ENCODE measurements at places on chromosomes 4 and X. TPM values are rescaled to one million over a fixed set of nuclear protein-coding genes. Genes with fewer than 3 reads are reported as not detected.

DNA sequence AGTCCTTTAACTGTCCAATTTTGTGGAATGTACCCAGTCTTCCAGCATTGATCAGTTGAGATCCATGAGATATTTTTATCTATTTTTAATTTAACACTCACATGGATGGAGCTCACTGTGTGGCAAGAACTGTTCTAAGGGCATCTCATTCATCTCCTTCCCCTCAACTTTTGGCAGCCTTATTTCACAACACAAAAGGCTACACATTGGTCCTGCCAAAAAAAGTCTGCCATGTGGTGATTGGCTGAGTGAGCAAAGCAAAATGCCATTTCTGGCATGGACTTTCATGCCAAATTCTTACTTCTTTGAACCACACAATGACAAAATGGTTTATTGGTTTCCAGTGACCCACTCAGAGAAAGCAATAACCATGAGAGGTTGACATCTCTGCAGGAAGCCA lies 171.6 kb upstream of the MAP3K15 start:
- DNase-seq = no peak

DNA sequence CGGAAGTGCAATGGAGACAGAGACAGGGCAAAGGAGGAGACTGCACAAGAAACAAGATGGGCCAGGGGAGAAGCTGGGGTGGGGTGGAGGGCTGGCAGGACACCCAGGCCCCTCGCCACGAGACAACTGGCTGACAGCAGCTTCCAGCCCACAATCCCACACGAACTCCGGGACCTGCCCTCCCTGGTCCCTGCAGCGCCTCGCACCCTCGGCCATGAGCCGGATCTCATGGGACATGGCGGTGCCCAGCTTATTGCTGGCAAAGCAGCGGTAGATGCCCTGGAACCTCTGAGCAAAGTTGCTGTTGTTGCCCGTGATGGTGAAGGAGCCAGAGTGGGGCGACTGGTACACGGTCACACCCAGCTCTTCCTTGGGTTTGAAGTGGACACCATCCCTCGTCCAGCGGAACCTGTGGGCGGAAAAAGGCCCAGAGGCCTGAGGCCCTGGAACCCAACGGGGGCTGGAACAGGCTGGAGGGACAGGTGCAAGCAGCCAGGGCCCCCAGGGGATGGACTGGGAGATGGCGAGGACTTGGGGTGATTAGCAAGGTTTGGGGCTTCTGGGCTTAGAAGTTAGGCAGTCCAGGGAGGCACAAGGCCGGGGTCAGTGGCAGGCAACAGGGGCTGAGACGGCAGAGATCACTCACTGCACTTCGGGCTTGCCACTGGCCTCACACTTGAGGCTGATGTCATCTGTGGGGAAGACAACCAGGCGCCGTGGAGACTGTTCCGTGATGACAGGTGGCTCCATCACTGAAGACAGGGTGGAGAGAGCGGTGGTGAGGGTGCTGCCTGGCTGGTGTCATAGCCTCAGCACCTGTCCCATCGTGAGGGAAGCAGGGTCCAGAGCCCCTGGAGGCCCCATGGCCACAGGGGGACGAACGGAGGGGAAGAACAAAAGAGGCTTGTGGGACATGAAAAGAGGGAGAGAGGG lies 13.8 kb downstream of the L1CAM start:
- DNase-seq = no peak

GRCh38 chrX:112247714-112248113 lies 165.1 kb upstream of the TRPC5 start:
- DNase-seq = no peak

DNA sequence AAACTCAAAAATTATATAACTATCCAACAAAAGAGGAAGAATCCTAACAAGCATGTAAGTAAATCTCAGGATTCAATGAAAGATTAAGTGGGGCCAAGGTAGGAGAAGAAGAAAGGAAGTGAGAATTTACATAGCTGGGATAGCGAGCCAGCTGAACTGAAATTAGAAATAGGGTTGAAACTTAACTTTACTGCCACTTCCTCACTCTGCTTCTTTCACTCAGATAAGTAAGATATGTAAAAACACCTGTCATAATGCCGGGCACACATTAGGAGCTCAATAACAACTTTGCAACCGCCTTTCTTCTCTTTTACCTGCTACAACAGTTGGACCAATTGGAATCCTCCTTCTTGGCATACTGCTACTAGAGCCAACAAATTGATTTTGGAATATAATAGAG lies 129.4 kb downstream of the CNKSR2 start:
- no peak for DNase-seq

Gene NHS
- 3.0 TPM for total RNA-seq

Gene AFF2
- total RNA-seq = 0.12 TPM

Gene SSX4
- total RNA-seq = not detected

Gene C4orf46
- 3.7 TPM for total RNA-seq

All from colonic mucosa (tissue), 4 donors.